Activated naive CD4-positive, alpha-beta T cell treated with anti-CD3 and anti-CD28 coated beads, Interleukin-2, amount 50 U/mL, for 72 hours (primary cell): ENCODE measurements at places on chromosomes 7 and 10.

GRCh38 chr10:76879116-76879913 is 758.3 kb downstream of the KCNMA1 start:
- no peak for DNase-seq

- DNase-seq: no peak
Observed at GRCh38 chr10:31765541-31765940, 163.1 kb downstream of the ARHGAP12 start.

DNA sequence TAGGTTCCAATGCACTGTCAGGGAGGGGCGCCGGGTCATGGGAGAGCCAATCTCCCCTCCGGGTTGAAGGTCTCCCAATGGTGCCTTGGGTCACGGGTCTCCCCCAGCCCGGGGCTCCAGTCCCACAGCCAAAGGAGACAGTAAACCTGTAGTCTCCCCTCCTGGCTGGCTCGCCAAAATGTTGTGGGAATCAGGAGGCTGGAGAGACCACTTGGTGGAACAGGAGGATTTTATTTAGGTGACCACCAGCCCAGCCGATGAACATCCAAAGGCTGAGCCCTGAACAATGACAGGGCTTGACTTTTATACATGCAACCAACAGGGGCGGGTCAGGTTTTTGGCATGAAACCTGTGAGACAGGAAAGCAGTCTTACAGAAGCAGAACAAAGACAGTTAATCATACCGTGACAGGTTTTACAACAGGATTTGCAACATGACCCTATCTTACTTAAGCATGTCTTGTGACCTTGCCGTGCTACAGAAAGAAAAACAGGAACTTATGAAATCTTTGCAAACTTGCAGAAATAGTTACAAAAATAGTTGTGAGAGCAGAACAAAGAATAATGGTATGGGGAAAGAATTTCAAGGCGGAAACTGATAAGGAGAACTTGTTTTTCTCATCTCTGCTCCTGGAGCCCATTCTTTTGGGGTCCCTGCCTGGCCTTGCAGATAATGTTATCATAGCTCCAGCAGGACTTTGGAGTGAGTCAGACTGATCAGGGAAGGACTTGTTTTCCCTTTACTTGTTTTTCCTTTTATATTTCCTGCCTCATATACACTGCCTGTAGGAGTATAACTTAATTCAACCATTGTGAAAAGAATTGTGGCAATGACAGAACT is 7.1 kb downstream of the ERV3-1 start:
- no peak for DNase-seq

- no peak for DNase-seq
Observed at GRCh38 chr10:104526188-104526587, 114.9 kb upstream of the SORCS3 start.

DNA sequence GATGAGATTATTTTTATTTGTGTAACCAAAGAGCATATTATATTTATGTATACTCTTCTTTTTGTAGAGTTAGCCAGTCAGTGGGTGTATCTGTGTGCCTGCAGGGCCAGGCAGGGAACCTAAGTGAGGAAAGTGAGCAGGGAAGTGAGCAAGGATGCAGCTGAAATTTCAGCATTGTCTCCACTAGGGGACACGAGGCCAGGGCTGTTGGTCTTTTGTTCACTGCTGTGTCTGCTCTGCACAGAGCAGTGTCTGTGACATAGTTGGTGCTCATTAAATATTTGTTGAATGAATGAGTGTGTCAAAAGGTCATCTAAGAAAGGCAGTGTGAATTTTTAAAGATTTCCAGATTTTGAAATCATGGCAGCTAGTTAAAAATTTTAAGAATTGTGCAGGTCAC is 51.8 kb downstream of the SUGCT start:
- no peak for DNase-seq

GRCh38 chr7:98617051-98617959 is at the start of gene NPTX2:
NPTX2 (plus strand) TSS chr7:98617285; CDS start chr7:98617462, 177 bp downstream.
- DNase-seq: no peak

DNA sequence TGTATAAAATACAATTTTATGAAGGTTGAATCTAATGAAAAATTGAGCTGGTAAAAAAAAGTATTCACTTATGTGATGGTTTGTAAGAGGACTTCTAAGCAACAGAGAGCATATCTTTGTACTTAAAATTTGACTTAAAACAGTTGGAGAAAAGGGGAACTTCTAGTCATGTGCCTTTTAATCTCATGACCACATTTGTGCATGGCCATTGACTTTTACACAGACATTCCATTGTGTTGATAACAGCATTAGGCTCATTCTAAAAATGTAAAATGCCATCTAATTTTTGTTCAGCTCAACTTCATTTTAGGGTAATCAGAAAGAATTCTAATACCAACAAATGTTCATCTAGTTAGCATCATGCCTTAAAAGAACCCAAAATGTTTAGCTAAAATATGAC is 119.9 kb downstream of the HPSE2 start:
- DNase-seq: no peak

DNA sequence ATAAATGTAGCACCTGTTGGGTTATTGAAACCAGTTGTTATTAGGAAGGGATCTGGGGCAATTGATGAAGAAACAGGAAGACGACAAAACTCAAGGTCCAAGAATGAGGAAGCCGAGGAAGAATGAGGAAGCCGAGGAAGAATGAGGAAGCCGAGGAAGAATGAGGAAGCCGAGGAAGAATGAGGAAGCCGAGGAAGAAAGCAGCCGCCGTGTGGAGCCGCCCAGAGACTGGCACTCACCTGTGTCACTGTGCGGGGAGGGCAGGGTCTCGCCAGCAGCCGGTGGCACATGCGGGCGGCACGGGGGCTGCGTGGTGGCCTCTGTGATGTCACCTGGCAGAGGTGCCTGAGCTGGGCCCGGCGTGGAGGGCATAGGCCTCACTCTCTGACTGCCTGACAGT is 71.1 kb upstream of the CFAP46 start:
- no peak for DNase-seq

- no peak for DNase-seq
Observed at GRCh38 chr10:3579845-3580244, 205.2 kb downstream of the KLF6 start.

DNA sequence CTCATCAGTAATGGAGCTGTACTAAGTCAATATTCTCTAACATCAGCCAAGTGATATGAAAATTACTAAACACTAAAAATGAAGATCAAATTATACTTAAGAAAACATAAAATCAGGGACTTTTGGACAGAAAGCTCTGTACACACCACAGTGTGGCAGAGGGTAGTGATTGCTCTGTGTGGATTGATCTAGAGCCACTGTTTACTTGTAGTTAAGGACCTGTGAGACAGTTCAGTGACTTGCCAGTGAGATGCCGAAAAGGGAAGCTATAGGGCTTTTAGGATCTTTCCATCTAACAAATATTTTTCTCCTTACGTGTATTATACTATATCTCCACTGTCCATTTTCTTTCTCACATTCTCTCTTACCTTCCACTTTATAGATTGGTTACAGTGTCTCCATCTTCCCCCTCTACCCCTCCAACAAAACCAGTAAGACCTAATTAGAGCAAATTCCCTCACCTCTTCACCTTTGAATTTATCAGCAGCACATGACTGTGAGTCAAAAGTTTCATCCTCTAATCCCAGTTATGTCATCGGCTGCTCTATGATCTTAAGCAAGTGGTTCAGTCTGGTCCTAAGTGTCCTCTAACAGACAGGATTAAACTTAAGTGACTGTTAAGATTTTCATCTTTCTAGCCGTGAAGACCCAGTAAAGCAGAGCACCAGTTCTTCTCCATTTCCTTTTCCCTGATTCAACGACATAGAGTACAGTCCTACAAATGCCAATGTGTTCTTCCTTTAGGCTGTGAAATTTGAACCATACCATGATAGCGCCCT is 6.9 kb downstream of the PIK3CG start:
- DNase-seq: no peak

DNA sequence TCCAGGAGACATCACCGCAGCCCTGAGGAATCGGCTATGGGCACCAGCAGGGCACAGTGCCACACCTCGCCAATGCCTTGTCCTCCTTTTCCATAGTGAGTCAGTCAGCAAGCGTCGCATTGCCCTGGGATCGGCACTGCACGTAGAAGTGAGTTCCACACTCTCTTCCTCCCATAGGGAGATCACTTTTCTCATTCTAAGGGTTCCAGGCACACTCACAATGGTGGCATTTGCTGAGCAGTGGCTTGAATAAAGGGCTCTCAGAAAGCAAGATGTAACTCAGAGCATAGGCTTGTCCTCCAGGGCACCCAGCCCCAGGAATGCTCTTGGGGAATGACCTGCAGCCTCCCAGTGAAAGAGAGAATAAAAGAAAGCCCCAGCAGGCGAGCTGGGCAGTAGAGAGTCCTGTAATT is 1.1 kb upstream of the VIM start:
- no peak for DNase-seq

- DNase-seq: no peak
Observed at GRCh38 chr10:132302421-132303310, 5.1 kb downstream of the STK32C start.

DNA sequence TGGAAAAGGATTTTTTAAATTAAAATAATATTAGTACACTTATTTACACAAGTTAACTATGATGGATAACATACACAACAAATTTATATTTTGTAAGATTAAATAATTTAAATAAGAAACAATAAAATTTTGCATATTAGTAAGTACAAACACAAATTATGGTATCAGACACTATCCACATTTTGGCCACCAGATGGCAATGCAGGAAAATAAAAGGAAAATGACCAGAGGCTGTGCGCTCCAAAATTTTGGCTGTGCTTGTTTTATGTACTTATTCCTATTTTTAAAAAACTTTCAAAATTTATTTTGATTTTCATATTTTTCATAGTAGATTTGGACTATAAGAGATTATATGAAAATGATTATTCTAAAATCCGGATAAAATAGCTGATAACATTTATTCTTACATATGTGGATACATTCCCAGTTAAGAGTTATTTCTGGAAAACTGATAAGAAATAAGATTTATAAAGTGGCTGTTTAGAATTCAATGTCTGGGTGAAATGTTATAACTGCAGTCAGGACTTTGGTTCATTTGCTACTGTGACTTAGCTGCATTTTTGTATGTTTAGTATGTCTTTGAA is 274.7 kb upstream of the HGF start:
- DNase-seq: no peak

DNA sequence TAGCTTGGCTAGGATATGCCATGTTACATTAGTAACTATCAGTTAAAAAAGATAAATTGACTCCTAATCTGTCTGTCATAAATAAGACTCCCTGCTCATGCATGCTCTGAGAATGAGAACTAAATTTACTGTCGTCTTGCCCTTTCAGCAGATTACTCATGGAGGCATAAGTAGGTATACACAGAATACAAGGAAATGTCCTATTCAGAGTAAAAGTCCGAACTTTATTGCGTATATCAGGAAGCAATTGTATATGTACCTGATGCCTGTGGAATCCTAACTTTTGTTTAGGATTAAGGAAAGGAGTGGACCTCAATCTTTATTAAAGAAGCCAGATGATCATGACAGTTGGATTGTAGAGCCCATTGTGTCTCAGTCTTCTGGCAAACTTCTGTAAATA is 118.6 kb downstream of the THSD7A start:
- no peak for DNase-seq

DNA sequence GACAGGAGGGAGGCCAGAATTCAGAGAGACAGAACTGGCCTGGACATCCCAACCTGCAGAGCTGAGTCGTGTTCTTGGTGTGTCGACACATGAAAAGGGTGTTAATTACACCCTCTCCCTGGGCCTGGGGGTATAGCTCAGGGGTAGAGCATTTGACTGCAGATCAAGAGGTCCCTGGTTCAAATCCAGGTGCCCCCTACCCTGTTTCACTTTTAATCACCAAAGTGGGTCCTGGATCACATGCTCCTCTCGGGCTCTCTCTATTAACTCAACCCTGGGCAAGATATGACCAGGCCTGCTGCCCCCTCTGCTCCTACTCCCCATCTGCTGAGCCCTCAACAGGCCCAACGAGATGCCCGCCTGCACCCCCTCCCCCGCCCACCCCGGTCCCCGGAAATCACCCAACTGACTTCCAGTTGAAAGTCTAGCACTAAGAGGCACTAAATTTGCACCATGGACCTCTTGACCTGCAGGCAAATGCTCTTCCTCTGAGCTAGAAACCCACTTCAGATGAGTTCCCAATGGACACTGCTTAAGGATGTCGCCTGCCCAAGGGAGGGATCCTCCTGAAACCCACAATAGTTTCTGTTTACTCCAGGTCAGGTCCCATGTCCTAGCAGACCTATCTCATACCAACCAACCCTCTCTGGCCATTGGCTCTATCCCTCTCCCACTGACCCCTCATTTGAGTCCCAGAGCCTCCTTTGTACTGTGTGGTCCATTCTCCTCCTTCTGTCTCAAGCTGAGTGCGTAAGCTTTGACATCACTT is 137.6 kb downstream of the ZNF467 start:
- no peak for DNase-seq

DNA sequence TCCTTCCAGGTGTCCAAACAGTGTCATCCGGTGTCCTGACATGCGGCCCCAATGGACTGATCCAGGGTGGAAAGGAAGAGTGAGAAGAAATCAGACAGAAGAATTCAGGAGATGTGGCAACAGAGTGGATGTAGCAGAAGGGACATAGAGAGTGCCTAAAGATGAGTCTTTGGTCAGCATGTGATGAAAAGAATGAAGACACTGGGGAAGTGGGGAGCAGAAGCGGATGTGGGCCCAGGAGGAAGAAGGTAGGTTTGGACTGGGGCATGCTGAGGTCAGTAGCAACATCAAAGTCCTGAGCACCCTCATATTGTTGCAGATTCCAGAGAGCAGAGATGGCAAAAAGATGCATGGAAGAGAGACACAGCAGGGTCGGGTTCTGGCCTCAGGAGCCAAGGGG is 71.8 kb upstream of the STEAP1B start:
- no peak for DNase-seq

- DNase-seq: no peak
Observed at GRCh38 chr10:107656932-107657331, 492.4 kb upstream of the SORCS1 start.

DNA sequence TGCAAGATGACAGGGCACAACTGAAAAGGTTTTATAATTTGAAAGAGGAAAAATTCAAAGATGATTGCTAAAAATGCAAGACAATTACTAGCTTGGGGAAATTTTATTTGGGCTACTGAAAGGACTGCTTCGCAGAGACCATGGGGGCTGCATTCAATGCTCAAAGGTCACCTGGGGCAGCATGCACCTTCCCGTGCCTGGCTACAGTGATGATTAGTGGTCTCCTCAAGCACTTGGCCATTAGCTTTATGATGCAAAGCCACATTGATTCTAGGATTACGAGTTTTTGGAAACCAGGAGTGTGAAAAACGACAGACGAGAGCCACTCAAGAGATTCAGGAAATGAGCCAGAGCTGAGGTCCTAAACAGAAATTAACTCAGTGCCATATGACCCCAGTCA is 764.6 kb downstream of the PHTF2 start:
- no peak for DNase-seq

GRCh38 chr10:90587081-90587491 is 270.8 kb downstream of the HTR7 start:
- no peak for DNase-seq

DNA sequence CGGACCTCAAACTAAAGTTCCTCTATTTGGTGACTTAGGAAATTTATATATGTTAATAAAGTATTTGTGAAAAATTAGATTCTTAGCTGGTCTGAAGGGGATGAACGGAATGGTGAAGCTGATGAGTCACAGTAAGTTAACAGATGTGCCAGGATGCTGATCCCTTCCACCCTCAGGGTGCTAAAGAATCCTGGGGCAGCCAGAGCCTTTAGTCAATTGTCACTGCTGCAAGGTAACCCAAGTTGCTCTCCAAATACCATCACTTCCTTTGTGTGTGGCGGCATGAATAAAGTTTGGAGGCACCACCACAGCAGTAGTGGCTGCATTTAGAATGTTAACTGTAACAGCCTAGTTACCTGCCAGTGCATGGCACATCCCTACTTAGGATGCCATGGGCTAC is 222.6 kb upstream of the PPP1R3A start:
- DNase-seq: no peak

GRCh38 chr10:62036186-62037081 is 134.9 kb downstream of the ARID5B start:
- DNase-seq: no peak

- no peak for DNase-seq
Observed at GRCh38 chr7:111470998-111471397, 91.3 kb downstream of the IMMP2L start.
